ENCODE measurements at places on chromosomes 2 and 18. TPM values are rescaled to one million over a fixed set of nuclear protein-coding genes. Genes with fewer than 3 reads are reported as not detected.

UGGT1 gene
- total RNA-seq, result 78.2 TPM

FAM228A gene
- total RNA-seq, result not detected

ECEL1 gene
- total RNA-seq, result not detected

ASPRV1 gene
- total RNA-seq, result not detected

GREB1 gene
- total RNA-seq, result not detected

RNU2-63P gene
- 34.9 TPM for total RNA-seq

RNF152 gene
- 18.0 TPM for total RNA-seq

RAD51AP2 gene
- total RNA-seq, result not detected

PROM2 gene
- total RNA-seq, result 9.2 TPM

UCN gene
- total RNA-seq, result 0.21 TPM

REG1A gene
- total RNA-seq, result not detected

CPO gene
- not detected for total RNA-seq

CNDP1 gene
- not detected for total RNA-seq

DCC gene
- not detected for total RNA-seq

HOXD13 gene
- total RNA-seq, result 0.06 TPM

NR4A2 gene
- total RNA-seq, result 0.61 TPM
